ENCODE measurements at places on chromosomes 5 and 9.

DNA sequence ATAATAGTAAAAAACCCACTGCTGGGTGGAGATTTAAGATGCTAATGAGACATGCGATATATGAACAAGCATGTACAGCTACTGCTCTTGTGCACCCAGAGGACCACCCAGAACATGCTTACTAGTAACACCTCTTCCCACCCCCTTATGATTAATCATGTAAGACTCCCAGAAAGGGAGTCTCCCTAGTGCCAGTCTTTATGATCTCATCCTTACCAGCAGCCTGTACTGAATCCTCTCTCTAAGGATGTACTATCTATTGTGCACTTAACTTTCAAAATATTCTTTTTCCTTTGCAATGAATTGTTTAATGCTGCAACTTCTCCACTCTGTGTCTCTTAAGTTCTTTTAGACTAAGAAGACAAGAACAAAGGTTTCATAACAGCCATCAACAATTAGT, 9.1 kb upstream of the MAT2B start:
- no peak for DNase-seq

DNA sequence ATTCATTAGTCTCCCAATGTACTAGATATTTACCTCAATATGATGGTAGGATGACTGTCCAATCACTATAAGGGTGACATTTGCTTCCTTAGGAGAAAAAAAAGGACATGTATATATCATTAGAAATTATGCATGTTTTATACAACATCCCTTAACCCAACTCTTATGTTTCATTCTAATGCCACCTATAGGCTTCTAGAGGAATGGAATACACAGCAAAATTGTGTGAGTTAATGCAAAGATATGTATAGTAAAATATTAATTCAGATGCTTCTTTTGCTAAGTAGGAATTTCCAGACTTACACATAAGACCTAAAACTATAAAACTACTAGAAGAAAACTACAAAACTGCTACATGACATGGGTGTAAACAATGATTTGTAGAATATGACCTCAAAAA, 3.5 kb downstream of the PRXL2C start:
- DNase-seq, result no peak

DNA sequence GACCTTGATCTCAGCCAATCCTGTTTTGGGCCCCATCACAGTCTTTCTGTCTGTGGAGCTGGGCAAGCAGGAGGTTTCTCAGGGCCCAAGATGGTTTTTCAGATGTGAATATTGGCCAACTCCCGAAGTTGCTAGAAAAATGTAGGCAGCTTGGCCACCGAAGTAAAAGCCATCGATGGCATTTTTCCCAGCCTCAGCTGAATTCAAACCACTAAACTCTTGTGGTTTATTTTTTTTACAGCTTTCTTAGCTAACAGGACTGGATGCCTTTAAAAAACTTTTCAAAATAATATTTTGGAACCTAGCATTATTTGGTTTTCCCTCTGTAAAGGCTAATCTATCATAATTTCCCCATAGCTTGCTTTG, 102.5 kb upstream of the ERCC6L2 start:
- peak; percentile 17 for DNase-seq

DNA sequence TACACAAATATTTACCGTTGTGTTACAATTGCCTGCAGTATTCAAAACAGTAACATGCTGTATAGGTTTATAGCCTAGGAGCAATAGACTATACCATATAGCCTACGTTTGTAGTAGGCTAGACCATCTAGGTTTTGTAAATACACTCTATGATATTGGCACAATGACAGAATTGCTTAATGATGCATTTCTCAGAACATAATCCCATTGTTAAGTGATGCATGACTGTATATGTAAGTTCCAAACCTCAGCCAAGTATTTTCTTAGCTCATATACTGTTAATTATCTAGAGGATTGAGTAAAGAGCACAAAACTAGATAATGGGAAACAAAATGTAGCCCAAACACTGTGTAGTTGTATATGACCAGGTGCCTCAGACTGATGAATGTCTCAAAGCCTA, 220.1 kb downstream of the ANXA1 start:
- DNase-seq, result no peak

DNA sequence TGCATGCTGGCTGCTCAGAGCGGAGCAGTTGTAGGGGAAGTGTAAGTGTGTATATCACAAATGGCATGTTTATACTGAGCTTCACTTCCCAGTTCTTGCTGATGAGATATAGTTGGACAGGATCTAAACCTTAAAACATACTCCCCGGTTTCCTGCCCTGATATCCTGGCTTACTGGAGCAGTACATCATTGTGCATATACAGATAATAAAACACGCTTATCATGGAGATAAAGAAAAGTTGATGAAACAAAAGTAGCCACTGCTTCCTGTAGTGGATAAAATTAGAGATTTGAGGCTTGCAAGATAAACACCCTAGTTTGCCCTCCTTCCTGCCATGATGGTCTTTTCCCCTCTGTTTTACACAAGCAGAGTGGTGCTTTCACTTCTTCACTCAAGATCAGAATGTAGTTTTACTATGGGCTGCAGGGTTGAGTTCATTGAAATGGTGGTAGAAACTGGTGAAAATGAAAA, 15.0 kb downstream of the NPR3 start:
- no peak for DNase-seq

- no peak for DNase-seq
Observed at GRCh38 chr9:20984506-20984905, 46.9 kb downstream of the HACD4 start.

DNA sequence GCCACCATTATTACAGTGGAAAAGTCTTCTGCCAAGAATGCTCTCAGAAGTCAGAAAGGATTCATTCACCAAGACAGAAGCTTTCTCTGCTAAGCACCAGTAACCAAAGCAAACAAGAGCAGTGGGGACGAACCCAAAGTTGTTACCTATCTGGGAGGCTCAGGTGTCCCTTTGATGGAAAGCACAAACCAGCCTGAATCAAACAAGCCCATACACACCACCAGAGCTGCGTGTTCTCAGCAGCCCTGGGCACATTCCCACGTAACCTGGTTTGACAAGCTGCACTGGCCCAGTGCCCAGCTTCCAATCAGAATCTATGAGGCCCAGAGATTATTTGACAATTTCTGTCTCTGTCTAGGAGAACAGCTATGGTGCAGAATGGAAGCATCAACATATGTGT, 252.6 kb downstream of the ACTL7B start:
- no peak for DNase-seq

DNA sequence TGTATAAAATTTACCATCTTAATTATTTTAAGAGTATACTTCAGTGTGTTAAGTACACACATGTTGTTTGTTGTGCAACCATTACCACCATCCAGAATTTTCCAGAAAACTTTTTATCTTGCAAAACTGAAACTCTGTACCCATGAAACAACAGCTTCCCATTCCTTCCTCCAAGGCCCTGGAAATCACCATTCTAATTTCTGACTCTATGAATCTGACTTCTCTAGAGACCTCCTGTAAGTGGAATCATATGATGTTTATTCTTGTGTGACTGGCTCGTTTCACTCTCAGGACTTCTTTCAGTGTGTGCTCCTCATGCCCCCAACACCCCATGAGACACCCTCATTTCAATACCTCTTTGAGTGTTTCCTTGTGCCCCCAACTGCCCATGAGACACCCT, 60.4 kb upstream of the COL15A1 start:
- DNase-seq, result no peak

- DNase-seq, result no peak
Observed at GRCh38 chr9:72855890-72856523, 96.8 kb downstream of the ALDH1A1 start.

GRCh38 chr9:27117489-27118135, 8.6 kb downstream of the TEK start:
- DNase-seq, result peak; percentile 5

GRCh38 chr9:3824581-3824980, 298.8 kb upstream of the RFX3 start:
- DNase-seq, result peak; percentile 31

DNA sequence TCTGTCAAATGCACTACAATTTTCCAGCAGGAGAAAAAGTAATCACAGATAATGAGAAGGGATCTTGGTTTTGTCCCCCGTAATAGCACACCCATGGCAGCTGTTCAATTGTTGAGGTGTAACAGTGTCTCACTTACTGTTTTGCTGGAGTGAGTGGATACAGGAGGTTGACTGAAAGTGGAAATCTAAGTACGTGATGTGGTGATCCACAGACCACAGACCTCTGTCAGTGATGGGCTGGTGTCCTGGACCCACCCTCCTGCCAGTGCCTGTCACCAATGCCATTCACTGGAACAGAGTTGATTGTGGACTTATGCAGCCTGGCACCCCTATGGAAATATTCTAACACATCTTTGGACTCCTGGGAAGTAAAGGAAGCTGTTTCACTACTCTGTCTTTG, 261.7 kb downstream of the TRPM3 start:
- no peak for DNase-seq

DNA sequence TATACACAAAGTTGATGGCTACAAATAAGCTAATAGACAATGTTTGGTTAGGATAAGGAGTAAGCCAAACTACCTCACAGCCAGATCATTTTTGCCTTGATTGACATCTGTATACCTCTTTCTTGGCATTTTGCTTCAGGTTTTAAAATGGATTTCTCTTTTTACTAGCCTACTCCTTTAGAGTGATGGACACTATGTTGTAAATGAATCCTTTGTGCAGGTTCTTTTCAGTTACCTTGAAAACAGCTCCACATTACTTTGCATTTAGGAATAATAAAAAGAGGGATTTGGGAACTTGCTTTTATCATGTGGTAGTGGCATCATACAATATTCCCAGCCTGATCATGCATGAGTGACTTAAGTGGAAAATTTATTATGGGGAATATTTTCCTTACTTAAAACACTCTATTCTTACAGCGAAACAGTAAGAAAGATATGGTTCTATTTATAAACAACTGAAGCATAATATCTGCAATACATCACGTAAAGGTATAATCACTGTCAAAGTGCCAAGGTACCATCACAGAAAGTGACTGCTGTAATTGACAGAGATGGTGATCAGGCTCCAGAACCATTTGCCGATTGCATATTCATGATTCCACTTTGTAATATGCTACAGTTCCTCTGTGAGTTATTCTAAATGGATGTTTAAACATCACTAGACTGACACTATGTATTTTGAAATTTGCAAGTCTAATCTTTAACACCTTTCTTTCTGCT, 327.0 kb downstream of the DMRTA1 start:
- DNase-seq, result no peak
